H1 (cell line): ENCODE measurements at places on chromosomes 3 and 15. TPM values are rescaled to one million over a fixed set of nuclear protein-coding genes. Genes with fewer than 3 reads are reported as not detected.

Gene SECISBP2L
- polyA plus RNA-seq, result 7.6 and 9.5 TPM in 2 replicates

Gene C3orf49
- polyA plus RNA-seq, result not detected in 2 replicates

Gene ATP10A
- polyA plus RNA-seq, result 1.4 and 2.0 TPM in 2 replicates

DNA sequence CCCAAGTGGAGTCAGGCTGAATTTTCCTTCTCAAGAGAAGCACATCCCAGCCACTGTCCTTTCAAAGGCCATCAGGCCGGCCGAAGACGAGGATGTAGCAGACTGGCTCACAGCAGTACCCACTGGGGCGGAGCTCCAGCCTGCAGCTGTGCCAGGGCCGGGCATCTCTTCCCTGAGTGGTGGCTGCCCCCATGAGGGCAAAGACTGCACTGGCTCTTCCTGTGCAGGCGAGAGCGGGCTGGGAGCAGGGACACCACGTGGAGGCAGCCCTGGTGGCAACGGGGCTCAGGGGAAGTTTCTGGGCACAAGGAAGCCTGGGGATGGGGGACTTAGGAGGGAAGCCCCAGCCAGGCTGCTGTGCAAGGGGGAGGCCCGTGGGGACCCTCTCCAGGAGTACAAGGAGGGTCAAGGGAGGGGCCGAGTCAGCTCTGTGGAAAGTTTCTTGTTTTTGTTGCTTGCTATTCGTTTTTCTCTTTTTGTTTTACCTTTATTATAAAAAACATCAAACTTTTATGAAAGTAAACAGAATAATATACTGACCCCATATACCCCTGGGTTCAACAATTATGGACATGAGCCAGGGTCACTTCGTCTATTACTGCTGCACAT lies 66.1 kb downstream of the RPN1 start:
- no peak overlapping the region for H3K4me3 ChIP-seq
- H3K27me3 ChIP-seq, result peaks cover 5% of the 10 kb centered on the region; the same call in 1 of the 2 replicates
- DNase-seq, result no peak
- no peak overlapping the region for H3K27ac ChIP-seq

- peaks cover 16% of the 10 kb centered on the region for H3K4me1 ChIP-seq
- H3K27me3 ChIP-seq, result no peaks in the 10 kb centered on the region
- H3K27ac ChIP-seq, result no peak overlapping the region
- H3K36me3 ChIP-seq, result no peaks in the 10 kb centered on the region
- H3K4me3 ChIP-seq, result no peak overlapping the region
- DNase-seq, result no peak
Measured at GRCh38 chr15:60618206-60618605, 139.3 kb upstream of the ICE2 start.

- no peaks in the 10 kb centered on the region for H3K27me3 ChIP-seq
- H3K4me3 ChIP-seq, result no peak overlapping the region
- no peak overlapping the region for H3K27ac ChIP-seq
Measured at GRCh38 chr3:12268049-12268735, 20.7 kb upstream of the PPARG start.

- H3K4me3 ChIP-seq, result no peak overlapping the region
- no peaks in the 10 kb centered on the region for H3K4me1 ChIP-seq
- H3K36me3 ChIP-seq, result no peaks in the 10 kb centered on the region
- H3K27ac ChIP-seq, result no peak overlapping the region
- no peak for DNase-seq
Measured at GRCh38 chr15:56281145-56281544, 37.5 kb upstream of the RFX7 start.
